ENCODE measurements at places on chromosomes 12 and 14.

DNA sequence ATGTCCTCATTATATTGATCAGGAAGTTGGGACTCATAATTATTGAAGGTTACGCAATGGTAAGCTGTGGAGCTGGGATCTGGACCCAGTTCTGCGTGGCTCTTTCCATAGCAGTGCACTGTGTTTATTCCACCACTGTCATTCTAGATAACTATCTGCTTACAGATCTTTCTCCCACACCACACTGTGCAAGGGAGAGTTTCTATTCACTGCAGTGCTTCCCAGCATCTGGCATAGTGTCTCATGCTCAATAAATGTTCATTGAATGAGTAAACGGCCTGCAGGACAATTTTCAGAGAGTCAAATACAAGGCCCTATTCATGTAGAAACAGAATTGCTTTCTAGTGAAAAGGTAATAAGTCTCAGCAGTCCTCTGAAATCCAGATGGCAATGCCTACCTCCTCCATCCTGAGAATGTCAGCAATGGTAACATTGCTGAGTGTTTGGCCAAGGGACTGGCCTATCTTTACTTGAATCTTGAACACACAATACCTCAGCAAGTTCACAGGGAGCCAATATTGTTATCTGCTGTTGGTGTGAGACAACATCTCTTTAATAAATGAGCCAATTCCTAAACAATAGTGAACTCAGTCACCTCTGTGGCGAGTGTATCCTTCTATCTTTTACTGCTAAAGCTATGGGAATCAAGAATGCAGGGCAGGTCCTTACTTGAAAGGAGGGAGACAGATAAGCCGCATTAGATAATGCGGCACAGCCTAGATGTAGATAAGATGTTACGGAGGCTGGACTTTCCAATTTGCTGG, 332.4 kb upstream of the PRICKLE1 start:
- DNase-seq, result peak; percentile 39

GRCh38 chr12:27733052-27733656, 22.5 kb downstream of the MRPS35 start:
- peak; percentile 30 for DNase-seq

GRCh38 chr14:64562436-64562835, 12.7 kb downstream of the PPP1R36 start:
- no peak for DNase-seq

DNA sequence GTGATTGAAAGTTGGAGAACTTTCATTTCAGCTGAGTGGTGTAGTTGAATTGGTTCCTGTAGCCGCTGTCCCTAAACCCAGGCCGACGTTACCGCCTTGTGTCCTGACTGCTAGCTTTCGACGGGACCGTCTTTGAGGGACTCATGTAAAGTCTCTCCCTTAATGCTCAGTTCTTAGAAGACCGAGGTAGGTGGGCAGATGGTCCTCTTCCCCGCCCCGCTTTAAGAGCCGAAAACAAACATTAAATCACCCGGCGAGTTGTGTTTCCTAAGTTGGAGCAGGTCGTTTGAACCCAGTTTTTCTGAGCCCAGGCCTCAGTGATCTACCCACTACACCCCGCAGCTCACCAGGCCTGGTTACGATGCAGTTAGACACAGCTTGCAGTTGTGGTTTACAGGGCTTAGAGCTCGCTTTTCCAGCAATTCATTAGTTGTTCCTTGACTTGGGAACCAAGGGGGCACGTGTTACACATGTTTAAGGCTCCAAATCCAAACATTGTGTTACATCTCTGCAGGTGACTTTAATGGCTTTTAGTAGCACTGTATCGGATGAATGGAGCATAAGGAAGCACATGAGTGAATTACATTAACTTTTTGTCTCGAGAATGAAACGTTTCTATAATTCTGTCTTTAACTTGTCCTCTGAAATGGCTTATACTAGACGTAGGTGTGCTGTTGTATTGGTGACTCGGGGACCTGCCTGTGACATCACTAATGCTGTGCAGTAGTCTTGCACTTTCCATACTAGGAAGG, 790 bp downstream of the NEDD1 start:
- DNase-seq, result no peak

- DNase-seq, result no peak
Measured at GRCh38 chr14:23326491-23327332, 5.5 kb downstream of the PABPN1 start.

- peak; percentile 70 for DNase-seq
Measured at GRCh38 chr12:3216726-3217682, 139.8 kb downstream of the TSPAN9 start.

- DNase-seq, result no peak
Measured at GRCh38 chr12:55692631-55693322, 14.9 kb downstream of the ITGA7 start.

- DNase-seq, result no peak
Measured at GRCh38 chr12:109735825-109736551, 22.4 kb downstream of the FAM222A start.

DNA sequence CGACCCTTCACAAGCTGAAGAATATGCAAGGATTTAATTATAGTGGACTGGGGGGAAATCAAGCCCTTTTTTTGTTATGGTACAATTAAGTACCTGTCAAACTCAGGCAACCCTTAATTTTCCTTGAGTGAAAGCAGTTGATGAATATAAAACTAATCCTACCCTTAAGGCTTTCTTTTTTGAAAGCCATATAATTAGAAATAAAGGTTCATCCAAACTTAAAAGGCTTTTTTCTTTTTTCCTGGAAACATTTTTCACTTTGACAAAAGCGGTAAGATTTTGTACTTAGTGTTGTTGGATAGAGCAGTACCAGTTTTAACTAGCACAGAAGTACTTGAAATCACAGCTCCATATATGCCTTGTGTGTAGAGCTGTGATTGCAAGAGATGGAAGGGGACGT, 91.9 kb upstream of the MANSC4 start:
- DNase-seq, result no peak

DNA sequence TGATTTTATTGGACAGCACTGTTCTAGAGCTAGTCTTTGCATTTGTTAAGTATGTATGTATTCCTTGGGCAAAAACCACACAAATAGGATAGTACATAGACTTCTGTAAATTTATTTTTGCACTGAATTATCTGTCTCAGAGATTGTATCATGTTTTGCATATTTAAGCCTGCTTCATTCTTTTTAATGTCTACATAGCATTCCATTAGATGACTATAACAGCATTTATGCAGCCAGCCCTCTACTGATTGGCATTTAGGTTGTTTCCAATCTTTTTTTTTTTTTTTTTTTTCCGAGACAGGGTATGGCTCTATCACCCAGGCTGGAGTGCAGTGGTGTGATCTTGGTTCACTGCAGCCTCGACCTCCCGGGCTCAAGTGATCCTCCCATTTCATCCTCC, 34.5 kb downstream of the SYNDIG1L start:
- peak; percentile 25 for DNase-seq

- DNase-seq, result peak; percentile 83
Measured at GRCh38 chr14:71714225-71714624, 218.0 kb upstream of the RGS6 start.

DNA sequence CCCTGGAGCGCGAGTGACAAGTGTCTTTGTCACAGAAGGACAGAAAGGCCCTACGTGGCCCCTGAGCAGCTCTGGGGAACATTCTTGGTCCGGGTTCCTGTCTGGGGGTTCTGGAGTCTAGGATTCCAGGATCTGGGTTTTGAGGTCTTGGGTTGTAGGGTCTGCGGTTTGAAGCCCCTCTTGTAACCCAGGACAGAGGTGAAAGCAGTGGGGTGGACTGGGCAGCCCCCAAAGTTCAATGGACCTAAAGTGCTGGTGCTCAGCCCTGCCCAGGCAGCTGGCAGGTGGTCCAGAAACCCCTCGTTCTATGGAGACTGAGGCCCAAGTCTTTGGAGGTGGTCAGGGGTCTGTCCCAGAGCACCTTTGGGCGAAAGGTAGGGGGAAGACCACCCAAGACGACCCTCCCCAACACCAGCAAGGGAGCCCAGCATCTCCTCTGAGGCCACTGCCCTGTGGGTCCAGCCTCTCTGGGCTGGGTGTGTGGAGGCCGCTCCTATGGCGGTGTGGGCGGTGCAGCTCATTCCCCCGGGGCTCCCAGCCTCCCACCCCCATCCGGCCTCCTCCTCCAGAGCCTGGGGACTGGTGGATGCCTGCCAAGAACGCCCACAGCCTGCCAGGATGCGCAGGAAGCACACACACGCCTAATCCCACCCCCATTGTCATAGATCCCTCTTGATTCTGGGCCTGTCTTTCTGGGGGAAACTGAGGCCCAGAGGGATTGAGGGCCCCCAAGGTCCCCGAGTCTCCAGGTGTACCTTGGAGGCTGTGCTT, 30.2 kb upstream of the ANKRD9 start:
- DNase-seq, result no peak

GRCh38 chr12:15633201-15633600, 156.0 kb downstream of the EPS8 start:
- no peak for DNase-seq

DNA sequence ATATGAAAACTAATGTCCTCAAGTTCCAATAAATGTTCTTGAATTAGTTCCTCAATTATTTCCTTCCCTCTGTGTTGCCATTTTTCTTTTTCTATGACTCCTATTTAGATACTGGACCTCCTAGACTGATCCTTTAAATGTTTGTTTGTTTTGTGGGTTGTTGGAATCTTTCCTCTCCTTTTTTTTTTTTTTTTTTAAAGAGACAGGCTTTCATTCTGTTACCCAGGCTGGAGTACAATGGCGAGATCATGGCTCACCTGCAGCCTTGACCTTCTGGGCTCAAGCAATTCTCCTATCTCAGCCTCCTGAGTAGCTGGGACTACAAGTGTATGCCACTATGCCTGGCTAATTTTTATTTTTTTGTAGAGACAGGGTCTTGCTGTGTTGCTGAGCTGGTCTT, 9.6 kb downstream of the PRKAG1 start:
- DNase-seq, result no peak

GRCh38 chr14:53696217-53696965, 260.2 kb downstream of the BMP4 start:
- no peak for DNase-seq

GRCh38 chr12:5898874-5899273, 46.2 kb downstream of the ANO2 start:
- no peak for DNase-seq

GRCh38 chr14:50769863-50770500, 61.0 kb downstream of the NIN start:
- no peak for DNase-seq

GRCh38 chr14:33897878-33898535, 52.9 kb downstream of the EGLN3 start:
- no peak for DNase-seq

GRCh38 chr12:45737638-45738037, 8.1 kb downstream of the ARID2 start:
- no peak for DNase-seq

DNA sequence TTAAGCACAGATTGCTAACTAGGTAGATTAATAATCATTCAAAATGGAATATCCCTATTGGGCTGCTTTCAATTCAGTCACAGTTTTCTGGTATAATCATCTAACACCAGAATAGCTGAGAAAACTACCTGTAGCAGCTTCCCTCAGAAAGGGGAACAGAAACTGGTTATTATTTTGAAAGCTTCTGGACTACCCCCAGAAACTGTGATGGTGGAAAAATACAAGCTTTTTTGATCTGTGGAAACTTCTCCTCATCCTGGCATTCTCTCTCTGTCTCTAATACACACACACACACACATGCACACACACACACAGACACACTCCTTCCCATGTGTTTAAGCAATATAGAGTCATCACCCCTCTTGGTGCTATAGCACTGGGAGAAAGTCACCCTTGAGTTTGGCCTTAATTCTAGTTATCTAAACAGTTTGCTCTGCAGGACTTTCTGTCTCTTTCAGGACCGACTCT, 251.5 kb upstream of the LMO3 start:
- no peak for DNase-seq

GRCh38 chr12:77584860-77585259, 245.8 kb upstream of the NAV3 start:
- DNase-seq, result no peak

- peak; percentile 67 for DNase-seq
Measured at GRCh38 chr12:118034429-118035189, 18.1 kb downstream of the RFC5 start.

DNA sequence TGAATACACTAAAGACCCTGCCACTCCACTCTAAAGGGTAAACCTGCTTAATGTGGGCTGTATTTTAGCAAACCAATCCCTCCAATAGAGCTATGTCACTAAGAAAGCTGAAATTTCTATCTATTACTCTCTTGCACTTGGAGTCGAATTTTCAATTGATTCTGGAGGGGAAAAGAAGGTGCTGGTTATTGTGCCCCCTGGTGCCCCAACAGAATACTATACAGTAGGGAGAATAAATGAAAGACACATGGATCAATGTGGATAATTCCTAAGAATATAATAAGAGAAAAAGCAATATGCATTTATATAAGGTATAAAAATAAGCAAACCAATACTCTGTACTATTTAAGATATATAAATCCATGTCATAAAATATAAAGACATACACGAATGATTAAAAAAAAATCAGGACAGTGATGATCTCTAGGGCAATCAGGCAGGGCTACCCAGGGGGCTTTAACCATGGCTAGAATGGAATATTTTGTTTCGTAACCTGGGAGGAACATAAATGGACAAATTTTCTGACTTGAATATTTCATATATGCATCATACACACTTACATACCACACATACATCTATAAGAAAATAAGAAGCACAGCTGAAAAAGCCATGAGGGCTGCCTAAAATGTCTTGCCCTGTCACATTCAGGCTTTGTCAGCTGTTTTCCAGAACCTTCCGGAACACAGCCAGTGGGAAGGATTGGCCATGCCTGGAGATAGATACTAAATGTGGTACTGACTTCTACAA, 54.4 kb downstream of the EFCAB11 start:
- DNase-seq, result no peak

GRCh38 chr12:117695956-117696355, 272.8 kb downstream of the KSR2 start:
- DNase-seq, result no peak

GRCh38 chr12:6953442-6954315, 2.5 kb downstream of the PTPN6 start:
- no peak for DNase-seq

DNA sequence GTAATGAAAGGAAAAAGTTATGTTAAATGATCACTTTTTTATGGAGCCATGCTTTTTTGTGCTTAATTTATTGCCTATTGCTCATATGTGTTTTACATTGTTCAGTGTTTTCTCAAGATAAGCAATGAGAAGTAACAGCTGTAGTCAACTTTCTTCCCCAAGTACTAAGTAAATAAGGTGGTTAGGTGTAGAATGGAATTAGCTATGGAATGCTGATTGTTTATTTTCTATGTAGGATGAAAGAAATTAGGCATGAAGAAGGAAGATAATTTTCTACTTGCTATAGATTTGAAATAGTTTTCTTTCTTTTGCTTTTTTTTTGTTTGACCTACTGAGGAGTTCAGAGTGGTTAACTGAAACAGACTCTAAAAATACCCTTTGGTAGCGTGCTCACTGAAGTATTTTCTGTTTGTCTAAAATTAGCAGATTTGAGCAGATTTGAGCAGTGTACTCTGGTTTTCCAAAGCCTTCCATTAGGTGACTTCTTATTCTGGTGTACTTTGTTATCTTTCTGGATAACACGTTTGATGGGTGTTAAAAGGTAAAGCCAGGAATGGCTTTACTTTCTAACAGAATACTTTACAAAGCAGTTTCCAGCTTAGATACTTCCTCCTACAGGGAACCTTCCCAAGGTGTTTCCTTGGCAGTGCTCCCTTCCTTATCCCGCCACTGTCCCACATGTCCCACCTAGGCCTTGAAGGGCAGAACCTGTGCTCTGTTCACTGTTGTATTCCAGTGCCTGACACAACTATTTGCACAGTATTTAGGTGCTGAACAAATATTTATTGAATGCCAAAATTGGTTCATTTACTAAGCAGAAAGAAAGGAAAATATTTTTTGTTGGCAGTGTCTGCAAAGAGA, 56.0 kb downstream of the RASSF3 start:
- DNase-seq, result no peak
